CD4-positive, alpha-beta T cell treated with Interleukin-17A for 1 hour (primary cell): ENCODE measurements at places on chromosomes 1 and 21.

GRCh38 chr21:41953249-41953830 lies 478 bp downstream of the C2CD2 start:
- no peak for DNase-seq

DNA sequence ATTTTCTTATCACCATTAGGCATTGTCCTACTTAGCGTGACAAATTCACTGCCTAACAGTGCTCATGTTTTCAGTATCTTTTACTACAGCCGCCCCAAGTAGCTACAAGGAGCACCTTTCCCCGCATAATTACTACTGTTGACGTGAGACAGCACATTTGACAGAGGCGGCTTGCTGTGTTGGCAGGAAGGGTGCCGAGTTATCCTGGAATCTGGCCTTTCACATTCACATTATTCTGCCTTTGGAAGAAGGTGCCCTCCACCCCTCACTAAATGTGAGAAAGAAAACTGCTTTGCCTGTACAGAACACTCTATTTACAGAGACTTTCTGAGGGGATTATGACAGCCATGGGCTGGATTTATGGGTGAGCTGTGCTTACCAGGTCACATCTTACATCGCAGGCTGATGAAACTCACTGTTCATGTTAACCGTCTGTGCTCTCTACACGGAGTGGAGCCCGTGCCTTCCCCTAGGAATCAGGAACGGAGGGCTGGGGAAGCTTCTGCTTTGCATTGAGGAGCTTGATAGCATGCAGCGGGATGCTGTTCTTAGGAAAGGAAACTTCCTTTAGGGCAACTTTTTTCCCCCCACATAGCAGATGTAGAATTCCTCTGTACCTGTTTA lies 148.0 kb upstream of the ZRANB2 start:
- DNase-seq, result no peak

DNA sequence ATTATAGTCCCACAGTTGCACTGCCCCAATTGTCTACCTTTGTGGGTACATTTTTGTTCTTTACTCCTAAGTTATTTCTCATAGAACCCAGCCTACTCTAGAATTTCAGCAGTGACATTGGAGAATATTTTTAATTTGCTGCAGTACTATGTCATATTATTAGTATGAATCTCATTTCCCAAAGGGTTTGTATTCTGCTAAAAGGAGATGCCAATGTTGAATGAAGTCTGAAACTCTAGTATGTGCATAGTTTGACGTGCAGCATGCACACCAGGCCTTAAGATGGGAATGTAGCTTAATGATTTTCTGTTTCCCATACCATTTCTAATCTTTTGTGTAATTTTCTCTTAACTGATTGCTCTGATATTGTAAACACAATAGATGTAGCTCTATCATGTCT lies 10.5 kb upstream of the C1orf105 start:
- no peak for DNase-seq

DNA sequence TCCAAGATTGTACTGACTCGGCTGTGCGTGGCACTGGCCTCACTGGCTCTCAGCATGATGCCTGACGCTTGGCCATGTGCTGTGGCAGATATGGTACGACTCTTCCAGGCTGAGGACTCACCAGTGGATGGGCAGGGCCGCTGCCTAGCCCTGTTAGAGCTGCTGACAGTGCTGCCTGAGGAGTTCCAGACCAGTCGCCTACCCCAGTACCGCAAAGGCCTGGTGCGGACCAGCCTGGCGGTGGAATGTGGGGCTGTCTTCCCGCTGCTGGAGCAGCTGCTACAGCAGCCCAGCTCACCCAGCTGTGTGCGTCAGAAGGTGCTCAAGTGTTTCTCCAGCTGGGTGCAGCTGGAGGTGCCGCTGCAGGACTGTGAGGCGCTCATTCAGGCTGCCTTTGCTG lies 2.9 kb downstream of the IPO13 start:
- no peak for DNase-seq

GRCh38 chr1:89269277-89269676 lies 3.4 kb downstream of the GBP5 start:
- DNase-seq, result peak; percentile 30

DNA sequence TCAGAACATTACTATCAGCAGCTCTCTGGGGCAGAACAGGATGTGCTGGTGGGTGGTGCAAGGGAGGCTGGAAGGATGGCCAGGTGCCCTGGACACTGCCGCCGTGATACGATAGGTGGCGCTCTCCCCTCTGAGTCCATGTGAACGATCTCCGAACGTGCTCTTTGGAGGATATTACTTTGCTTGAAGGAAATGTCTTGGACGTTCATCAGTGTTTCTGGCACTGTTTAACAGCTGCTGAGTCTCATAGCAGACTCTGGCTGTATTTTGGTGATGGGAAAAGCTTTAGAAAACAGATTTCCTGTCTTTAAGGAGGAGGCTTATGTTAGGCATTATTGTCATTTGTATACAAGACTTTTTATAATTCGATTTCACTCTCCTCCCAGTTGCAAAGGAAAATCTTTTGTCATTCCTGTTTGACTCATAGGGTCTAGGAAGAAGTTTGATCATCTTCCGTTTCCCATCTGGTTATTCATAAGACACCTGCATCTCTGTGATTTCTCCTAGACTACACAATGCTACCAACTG lies 386.2 kb upstream of the ADGRL2 start:
- DNase-seq, result no peak

DNA sequence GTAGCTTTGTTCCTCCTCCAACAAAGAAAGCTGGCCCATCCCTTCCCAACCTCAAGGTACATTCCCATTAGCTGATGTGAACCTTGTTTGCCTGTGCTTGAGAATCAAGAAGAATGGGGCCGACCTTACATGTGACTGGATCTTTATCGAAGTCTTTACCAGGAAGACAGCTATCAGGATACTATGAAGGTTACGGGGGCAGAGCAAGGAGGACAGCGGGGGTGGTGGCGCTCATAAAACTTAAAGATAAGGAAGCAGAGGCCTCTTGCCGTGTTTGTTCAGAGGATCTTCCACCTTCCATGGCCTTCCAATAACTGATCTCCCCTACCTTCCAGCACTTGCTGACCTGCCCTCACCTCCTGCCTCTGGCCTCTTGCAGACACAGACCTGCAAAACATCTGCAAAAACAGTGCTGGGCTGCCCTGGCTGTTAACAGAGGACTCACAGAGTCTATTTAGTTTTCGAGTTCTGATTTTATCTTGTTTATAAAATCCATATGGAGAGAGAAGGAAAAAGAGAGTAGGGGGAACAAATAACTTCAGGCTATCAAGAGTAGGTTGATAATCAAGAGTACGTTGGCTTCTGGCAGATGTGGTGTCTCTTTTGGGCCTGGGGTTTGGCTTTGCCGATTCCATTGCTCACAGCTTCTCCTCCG lies 198.0 kb downstream of the HUNK start:
- DNase-seq, result no peak

DNA sequence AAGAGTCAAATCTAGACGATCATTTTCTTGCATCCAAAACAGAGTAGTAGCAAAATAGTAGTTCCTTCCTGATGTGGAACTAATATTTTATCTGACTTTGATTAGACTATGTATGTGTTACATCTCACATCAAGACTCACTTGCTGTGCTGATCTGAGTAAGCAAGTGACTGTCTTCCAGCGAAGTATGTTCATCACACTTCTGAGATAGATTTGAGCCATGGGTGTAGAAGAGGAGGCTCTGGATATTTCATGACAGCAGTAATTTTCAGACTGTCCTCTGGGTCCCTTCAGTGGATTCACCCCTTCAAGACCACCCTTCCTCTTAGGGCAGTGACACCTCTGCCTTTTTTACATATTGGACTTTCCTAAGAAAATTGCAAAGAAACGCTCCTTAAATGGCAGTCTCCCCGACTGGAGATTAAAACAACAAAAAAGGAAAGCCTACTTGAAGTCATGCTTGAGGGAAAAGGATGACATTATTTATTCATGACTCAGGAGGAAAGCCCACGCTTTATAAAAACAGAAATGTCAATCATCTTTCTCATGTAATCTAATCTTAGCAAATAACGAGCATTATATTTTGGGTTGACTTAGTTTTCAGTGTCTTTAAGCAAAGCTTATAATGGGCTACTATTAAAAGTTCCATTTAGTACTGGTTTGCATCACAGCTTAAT lies 22.8 kb downstream of the ATP1B1 start:
- no peak for DNase-seq

DNA sequence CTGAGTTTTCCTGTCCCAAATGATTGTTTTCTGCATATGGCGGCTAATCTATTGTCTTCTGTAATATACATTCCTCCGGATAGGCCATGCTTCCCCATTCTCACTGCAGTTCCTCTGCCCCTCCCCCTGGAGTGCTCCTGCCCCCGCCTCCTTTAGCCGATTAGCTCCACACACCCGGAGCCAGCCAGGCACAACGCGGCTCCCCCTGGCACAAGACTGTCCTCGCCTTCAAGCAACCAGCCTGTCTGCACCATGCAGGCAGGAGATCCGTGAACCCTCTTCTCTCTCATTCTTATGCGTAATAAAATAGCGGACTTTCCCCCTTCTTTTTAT lies 18.0 kb downstream of the SERTAD4 start:
- DNase-seq, result no peak

DNA sequence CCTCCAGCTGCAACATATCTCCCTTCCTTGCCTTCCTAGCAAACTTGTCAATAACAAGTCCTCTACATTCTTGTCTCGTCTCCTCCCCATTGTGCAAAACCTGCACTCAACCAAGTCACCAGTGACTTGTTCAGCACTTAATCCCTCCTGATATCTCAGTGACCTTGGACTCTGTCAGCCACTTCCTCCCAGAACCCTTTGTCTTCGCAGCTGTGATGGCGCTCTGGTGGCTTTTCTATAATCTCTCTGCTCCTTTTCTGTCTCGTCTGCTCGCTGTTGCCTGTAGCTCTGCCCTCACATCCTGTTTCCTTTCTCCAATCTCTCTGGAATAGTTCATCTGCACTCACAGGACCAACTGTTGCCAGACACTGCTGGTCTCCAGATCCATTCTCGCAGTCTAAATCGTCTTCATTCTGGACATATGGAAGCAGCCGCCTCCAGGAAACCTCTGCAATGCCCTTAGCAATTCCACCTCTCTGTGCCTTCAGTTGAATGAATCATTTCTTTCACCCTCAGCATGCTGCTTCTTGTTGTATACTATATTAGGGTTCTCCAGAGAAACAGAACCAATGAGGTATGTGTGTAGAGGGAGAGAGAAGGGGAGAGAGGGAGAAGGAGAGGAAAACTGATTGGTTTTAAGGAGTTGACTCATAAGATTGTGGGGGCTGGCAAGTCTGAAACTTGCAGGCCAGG lies 17.4 kb upstream of the IFNAR2 start:
- peak; percentile 30 for DNase-seq

DNA sequence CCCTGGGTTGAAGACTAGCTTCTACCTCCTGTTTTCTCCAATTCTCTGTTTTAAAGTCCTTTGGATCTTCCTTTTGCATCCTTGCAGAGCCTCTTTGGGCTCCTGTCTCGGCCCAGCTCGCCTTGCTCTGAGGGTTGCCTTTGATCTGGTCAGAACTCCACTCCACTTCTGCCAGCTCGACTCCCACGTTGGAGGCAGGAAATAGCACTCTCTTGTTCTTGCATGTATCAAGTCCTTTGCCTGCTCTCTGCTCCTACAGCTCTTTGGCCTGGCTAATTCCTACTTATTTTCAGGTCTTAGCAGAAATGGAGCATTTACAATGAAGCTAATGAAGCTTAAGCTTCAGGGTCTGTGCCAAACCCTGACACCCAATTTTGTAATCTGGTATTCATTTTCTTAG lies 21.1 kb upstream of the B3GALNT2 start:
- DNase-seq, result no peak

- DNase-seq, result peak; percentile 11
These were observed 34.7 kb downstream of the STYXL2 start for GRCh38 chr1:167128261-167129227.

- DNase-seq, result no peak
These were observed 2.7 kb downstream of the CD34 start for GRCh38 chr1:207908107-207908734.

- no peak for DNase-seq
These were observed 133.7 kb upstream of the KCNK1 start for GRCh38 chr1:233480198-233480597.

DNA sequence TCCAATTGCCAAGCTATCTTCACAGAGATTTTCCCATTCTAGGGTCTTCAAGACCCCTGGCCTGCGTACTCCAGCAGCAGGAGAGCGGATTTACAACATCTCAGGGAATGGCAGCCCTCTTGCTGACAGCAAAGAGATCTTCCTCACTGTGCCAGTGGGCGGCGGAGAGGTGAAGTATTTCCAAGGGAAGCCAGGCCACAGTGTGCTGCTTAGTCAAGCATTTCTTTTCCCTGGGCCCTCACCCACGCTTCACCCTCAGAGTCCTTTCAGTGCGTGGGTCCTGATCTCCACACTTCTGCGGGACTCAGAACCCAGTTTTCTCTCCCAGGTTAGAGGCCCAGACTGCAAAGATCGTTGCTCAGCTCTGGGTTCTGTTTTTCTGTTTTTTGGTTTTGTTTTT lies 13.1 kb downstream of the CDCA8 start:
- DNase-seq, result no peak

DNA sequence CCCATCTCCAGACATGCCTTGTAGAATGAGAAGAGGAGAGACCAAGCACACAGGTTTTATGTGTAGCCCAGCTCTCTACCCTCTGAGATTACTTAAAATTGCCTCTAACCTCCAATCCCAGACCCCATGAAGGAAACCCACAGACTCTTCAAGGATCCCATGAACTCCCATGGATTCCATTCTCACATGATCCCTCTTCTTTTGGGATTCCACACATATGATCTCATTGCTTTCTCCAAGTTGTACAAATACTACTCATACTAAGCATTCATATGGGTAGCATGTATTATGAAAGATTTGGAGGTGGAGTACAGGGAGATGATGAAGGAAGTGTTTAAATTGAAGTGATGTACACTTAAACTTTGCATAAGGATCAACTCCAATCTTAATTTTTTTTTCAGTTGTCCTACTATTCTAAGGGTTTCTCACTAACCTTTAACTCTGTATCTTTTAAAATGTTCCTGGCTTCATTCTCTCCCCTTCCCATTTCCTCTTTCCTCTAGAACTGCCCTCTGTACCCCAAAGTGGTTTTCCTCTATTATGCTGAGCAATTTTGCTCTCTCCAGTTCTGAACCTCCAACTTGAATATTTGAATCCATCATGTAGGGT lies 41.6 kb downstream of the MFSD2A start:
- DNase-seq, result no peak

DNA sequence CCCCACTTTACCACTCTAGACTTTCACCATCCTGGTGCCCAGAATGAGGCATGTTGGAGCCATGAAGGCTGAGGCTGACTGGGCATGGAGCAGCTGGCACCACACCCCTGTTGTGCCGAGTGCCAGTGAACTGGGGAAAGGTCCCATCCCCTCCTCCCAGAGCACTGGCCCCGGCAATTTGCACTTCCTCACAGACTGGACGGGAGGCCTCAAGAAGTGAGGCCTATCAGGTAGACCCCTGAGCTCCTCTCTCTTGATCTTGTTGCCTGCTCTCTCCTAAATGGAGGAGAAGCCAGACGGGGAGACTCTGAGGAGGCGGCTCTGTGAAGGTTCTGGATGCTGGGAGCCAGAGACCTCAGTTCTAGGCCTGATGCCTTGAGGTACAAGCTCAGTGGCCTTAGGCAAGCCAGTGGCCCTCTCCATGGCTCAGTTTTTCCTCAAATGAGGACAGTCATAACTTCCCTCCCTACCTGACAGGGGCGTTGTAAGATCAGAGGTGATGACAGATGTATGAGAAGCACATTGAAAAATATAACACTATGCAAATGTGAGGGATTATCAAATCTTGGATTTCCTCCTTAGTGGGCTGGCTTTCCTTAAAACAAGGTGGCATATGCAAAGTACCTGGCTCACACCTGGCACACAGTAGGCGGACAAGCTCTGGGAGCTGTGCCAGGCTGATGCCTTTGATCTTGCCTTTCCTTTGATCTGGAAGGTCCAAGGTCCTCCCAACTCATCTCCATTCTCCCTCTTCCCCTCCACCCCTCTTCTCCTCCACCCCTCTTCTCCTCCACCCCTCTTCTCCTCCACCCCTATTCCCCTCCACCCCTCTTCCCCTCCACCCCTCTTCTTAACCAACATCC lies 6.7 kb downstream of the GRHL3 start:
- DNase-seq, result no peak

- DNase-seq, result no peak
These were observed 6.2 kb upstream of the HLX start for GRCh38 chr1:220873087-220873486.
